NCI-H510A (cell line): ENCODE measurements at places on chromosomes 5 and 9.

DNA sequence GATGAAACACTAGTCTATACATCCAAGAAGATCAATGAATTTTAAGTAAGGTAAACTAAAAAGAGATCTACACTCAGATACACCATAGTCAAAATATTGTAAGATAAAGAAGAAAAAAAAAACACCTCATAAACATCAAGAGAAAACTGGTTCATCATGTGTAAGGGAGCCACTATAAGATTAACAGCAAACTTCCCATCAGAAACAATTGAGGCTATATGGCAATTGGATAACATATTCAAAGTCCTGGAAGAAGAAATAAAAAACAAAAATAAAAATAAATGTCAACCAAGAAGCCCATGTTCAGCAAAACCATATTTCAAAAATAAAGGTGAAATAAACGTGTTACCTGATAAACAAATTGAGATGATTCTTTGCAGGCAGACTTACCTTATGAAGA is 3.6 kb downstream of the OR13C8 start:
- no peak for DNase-seq

DNA sequence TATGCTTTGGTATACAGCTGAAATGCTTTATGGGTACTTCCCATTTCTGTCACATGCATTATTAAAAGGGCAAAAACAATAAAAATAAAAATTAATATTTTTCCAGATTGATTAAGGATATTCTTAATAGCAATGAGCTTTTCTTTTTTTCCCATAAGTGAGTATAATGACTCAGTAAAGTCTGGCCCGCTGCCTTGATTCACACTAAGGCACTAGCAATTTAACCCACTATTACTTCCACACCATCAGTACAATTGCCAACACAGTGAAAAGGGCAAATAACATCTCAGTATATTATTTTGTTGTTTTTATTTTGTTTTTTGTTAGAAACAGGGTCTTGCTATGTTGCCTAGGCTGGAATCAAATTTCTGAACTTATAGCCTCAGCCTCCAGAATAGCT is 150.1 kb downstream of the RNF180 start:
- DNase-seq = no peak

GRCh38 chr9:93089481-93089991 is 6.5 kb upstream of the CARD19 start:
- no peak for DNase-seq

DNA sequence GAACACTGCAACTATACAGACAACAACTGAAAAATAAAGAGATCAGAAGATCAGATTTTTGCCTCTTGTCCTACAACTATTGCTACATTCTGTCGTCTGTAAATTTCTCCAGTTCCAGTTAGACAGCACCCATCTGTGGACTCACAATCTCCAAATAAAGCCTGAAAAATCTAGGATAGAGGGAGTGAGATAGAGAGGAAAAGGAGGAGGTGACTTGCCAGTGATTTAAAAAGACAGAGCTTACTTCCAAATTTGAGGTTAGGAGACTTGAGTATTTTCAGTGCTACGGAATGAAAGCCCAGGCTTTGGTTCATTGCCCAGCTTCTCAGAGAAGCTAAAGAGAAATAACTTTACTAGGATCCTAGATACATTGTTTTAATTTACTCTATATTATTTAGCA is 63.6 kb downstream of the PTCD2 start:
- no peak for DNase-seq

DNA sequence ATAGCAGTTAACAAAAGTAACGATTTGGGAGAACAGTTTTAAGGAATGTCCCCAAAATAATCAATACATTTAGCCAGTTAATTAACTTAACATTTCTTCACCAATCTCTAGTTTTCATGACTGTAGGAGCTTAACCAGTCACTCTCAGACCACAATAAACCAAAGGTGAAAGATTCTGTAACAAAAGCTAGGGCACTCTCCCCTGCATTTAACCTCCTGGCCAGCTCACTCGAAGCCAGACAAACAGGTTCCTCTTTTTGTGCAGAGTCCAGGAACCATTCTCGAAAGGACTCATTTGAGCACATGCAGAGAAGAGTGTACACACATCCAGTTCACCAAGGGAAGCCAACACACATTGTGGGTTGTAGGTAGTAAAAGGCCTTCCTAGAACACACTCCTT is 6.5 kb downstream of the IL7R start:
- DNase-seq = no peak

- no peak for DNase-seq
These were observed 51.3 kb upstream of the PTGER4 start for GRCh38 chr5:40628407-40628806.

DNA sequence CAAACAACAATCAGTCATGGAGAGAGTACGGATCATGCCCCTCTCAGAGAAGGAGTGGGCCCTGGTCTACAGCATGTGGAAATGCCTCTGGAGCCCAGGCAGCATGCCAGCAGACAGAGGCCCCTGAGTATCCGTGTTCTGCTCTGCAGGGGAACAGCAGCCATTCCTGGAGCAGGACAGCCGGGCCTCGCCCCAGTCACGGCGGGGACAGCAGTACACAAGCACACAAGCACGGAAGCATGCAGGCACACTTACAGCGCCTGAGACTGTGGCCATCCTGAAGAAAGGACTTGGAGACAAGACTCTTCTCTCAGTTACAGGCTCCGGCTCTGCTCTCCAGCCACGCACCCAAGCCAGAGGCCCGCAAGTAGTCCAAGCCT is 102.6 kb upstream of the ALDH1B1 start:
- DNase-seq = no peak
